ENCODE measurements at places on chromosomes 4 and X. TPM values are rescaled to one million over a fixed set of nuclear protein-coding genes. Genes with fewer than 3 reads are reported as not detected.

DNA sequence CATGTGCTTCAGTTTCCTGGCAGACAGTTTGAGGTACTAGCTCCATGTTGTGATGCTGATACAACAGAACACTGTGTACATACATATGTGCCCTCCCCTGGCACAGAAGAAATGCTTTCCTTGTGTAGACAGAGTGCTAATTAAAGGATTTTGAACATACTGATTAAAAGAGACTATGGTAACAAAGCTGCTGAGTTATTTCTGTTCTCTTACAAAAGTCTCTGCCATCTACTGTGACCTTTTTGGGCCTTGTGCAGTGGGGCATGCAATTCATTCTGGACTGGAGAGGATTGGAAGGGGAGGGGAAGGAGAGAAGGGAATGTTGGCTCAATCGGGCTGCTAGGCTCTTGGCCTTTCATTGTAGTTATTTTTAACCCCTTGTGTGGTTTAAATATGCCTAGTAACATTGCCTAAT lies 6.0 kb downstream of the PDLIM5 start:
- no peak for DNase-seq

The LRIT3 gene
- 0.11 TPM for total RNA-seq

The CHIC1 gene
- 7.9 TPM for total RNA-seq

The HTN3 gene
- not detected for total RNA-seq

- peak; percentile 12 for DNase-seq
Measured at GRCh38 chr4:161554372-161554990, 609.3 kb downstream of the FSTL5 start.

The GRIA2 gene
- total RNA-seq = not detected

- DNase-seq = peak; percentile 42
Measured at GRCh38 chrX:68440940-68441339, 7.6 kb upstream of the OPHN1 start.

The FRAS1 gene
- total RNA-seq = 20.0 TPM

DNA sequence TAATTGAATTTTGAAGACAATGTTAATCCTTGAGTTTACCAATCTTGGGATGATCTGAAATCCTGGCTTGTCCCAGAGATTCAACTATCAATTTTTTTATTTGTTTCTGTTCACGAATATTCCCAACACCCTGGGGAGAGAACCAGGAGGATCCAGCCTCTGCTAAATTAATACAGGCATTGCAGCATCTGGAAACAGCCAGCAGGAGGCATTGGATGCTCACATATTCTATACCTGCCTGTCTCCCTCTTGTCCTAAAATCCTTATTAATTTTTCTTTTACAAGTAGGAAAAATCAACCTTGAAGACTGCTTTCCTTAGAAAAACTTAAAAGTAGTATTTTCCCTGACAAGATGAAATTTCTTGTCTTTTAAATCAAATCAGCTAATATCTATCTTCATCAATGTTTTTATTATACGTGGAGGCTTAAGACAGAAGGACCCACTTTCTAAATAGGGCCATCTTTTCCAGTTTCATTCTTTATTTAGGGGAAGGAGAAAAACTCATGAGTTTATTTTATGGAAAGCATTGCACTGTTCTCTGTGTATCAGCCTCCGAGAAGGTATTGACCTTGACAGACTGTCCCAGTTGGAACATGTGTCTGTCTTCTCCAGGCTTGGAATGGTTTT lies 102.4 kb downstream of the CLNK start:
- peak; percentile 74 for DNase-seq

DNA sequence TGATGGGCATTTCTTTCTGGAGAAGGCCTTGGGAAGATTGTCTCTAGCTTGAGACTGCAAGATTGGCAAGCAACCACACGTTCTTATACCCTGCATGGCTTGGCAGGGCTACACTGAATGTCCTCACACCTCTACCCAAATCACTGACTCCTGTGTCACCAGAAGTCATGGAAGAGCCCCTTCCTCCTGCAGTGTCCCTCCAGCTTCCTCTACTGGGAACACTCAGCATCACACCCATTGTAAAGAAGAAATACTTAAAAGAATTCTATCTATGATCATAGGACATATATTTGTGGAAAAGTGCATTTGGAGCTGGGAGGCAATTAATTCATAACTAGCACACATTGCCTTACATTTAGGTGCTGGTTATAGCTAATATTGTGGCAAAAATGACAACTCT lies 113.1 kb downstream of the CCSER1 start:
- no peak for DNase-seq

The FRMD7 gene
- total RNA-seq = 0.11 TPM

GRCh38 chr4:99180382-99181070 lies 36.4 kb upstream of the ADH4 start:
- DNase-seq = peak; percentile 94

The XG gene
- 16.3 TPM for total RNA-seq

- no peak for DNase-seq
Measured at GRCh38 chr4:54942721-54943120, 182.7 kb downstream of the KDR start.

The EXOC1L gene
- not detected for total RNA-seq
